Stimulated activated CD8-positive, alpha-beta memory T cell treated with anti-CD3 and anti-CD28 coated beads, Interleukin-7, amount 100 ng/mL, for 48 hours (primary cell): ENCODE measurements at places on chromosomes 6 and 20.
A peak's percentile ranks its signal among the peaks of the same experiment; 100 is the strongest.

GRCh38 chr20:3330046-3330741 lies 77.3 kb downstream of the DNAAF9 start:
- DNase-seq, result no peak

DNA sequence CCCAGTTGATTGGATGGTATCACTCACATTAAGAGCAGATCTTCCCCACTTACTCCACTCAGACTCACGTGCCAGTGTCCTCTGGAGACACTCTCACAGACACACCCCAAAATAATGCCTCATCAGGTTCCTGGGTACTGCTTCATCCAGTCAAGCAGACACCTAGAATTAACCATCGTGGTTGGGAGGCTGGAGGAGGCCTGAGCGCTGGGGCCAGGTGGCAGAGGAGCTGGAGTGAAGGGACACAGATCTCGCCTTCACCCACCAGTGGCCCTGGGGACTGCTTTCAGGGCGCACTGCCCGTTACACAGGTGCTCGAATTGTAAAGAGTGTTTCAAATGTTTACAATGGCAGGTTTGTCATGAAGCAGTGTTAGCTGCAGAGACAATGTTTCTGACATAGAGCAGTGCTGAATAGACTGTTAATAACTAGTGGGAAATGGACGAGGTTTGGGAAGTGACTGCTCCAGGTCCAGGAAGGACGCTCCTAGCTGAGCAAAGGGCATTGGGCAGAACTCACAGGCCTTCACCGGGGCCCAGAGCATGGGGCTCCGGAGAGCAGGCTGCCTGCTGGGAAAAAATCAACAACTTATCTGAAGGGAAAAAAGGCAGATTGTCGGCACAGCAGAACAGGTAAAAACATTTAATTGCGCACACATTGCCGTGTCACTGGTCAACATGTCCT lies 38.4 kb downstream of the TMEM242 start:
- no peak for DNase-seq

DNA sequence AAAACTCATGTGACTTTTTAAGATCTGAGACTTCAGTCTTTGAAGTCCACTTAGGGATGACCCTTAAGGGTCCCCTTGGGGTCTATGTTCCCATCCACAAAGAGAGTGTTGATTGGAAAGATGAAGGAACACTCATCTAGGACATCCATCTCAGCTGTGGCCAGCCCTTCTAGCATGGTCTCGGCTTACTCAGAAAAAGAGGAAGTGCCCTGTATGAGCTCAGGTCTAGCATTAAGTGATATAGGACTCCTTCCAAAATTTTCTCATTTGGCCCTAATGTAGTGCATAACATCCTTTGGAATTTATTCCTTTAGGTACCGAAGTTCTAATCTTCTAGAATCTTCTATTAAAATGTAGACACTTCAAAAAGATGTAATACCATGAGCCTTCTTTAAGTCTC lies 77.4 kb downstream of the NDUFAF5 start:
- DNase-seq, result no peak

DNA sequence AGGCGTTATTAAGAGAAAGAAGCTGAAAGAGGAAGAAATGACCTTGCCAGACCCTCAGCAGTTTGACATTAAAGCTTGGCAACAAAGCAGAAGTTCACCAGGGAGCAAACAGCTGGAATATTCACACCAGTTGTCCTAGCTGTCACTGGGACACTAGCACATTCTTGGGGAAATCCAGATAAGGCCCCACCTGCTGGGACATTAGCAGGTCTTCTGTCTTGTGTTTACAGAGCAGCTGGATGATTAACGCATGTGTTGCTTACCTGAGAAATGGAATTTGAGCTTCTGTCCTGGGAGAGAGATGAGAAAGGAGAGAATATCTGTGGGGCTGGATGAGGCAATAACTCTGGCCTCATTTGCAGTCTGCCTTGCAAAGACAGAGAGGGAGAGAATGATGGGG lies 137.6 kb upstream of the RIN2 start:
- no peak for DNase-seq

- no peak for DNase-seq
Observed at GRCh38 chr6:154382740-154383139, 26.1 kb upstream of the IPCEF1 start.

DNA sequence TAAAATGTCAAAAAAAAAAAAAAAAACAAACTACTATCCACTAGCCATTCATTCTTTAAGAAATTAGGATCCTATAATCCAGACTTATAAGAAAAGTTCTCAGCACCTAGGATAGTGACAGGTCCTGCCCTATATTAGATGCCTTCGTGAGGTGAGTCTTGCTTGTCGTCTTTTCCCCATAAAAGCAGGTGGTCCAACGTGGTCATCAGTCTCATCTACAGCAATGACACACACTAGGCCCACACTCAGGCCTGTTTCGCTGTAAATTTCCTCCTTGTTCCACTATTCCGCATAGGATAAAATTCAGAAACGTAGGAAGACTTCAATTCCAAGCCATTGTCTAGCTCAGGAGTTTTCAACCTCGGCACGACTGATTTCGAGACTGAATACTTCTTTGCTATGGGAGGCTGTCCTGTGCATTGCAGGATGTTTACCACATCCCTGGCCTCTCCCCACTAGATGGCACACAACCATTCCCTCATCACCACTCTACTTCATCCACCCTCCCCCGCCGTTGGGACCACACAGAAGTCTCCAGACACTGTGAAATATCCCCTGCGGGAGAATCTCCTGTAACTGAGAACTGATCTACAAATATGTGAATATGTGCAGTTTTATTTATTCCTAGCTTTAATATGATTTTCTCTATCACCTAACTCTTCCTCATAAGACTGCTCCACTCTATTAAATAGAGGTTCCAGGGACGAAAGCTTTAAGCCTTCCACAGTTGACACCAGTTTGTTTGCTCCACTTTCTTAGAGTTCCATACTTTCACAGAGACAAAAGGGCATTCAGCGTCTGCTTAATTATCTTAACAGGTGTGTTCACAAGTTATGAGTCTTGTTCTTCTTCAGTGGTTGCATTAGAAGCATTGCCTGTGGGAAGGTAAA lies 346.3 kb downstream of the BMP2 start:
- DNase-seq, result no peak

DNA sequence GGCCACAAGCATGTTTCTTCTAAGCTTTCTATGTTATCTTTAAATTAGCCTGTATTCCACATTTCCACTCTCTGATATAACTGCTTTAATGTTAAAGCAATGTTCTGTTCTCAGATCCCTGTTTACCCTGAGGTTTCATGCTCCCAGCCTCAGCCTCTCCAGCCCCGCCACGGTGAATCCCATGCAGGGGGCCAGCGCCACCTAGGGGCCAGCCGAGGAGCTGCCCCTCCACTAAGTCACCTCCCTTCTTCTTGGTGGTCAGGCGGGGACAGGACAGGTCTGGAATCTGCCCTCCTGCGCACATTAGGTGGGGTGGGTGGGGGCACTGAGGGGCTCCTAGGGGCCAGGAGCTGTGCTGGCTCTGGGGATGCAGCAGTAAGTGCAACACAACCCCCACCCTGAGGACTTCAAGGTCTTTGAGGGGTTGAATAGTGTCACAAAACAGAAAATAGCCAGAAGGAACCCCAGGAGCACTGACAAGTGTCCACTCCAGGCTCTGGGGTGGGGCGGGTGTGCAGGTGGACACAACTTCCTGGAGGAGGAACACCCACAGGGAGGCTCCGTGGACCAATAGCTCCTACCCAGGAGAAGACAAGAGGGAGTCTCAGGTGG lies 61.6 kb downstream of the RAB44 start:
- DNase-seq, result peak; percentile 51

DNA sequence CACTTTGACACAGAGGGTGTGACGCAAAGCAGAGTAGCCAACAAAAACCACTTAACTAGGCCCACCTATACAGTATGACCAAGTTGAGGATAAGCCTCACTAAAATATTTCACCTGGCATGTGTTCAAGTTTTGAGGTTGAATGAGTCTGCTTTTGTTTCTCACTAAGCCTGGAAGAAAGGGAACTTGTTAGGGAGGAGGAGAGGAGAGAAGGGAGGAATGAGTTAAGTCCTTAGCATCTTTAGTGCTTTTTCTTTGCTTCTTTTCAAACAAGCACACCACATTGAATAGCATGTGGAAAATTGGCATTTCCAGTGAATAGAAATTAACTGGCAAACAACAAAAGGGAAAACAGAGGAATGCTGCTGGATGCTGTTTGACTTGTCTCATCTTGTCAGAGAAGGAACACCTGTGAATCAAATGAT lies 461.9 kb downstream of the GJA1 start:
- DNase-seq, result no peak

GRCh38 chr6:110395221-110395620 lies 20.2 kb downstream of the DDO start:
- no peak for DNase-seq

GRCh38 chr6:41717392-41717736 lies 18.0 kb downstream of the TFEB start:
- DNase-seq, result no peak
